ACHN (cell line): ENCODE measurements at places on chromosomes 7 and 10.

GRCh38 chr10:63346015-63346441, 119.7 kb downstream of the JMJD1C start:
- no peak for DNase-seq

DNA sequence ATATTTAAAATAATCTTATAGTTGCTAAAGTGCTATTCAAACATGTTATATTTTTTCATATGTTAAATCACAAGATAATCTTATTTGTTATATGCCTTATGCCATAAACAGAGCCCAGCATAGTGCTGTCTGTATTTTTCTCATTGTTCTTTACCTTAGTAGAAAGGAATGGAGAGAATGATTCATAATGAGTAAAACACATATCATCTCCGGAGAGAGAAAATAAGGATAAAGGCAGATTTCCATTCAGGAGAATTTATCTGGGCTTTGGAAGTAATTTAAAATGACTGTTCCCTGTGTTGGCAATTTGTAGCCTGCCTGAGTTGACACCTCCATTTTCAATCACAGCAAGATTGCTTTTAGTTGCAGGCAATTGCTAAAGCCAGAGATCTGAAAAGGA, 30.2 kb downstream of the CHN2 start:
- no peak for DNase-seq

- DNase-seq = no peak
These were observed 56.8 kb upstream of the DDC start for GRCh38 chr7:50621973-50622490.

DNA sequence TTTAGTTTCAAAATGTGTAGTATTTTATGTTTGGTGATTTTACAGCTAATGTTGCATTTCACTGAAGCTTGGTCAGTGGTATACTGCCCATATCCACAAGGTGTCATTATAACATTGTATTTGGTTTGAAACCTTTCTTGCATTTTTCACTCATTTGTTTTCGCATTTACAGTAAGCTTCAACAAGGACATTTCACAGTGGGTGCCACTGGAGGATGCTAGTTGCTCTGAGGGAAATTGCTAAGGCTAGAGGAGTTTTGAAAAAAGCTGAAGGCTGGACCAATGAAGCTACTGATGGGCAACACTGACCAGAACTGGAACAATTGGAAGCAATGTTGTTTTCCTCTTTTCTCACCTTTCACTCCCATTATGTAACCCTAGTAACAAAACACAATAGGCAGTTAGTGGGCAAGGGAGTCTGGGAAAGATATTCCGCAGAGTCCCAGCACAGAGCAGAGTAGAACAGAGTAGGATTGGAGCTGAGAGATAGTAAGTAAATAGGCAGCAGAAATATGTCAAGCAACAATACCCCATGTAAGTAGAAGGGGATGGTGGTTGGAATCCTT, 23.6 kb upstream of the SRI start:
- DNase-seq = peak; percentile 86

DNA sequence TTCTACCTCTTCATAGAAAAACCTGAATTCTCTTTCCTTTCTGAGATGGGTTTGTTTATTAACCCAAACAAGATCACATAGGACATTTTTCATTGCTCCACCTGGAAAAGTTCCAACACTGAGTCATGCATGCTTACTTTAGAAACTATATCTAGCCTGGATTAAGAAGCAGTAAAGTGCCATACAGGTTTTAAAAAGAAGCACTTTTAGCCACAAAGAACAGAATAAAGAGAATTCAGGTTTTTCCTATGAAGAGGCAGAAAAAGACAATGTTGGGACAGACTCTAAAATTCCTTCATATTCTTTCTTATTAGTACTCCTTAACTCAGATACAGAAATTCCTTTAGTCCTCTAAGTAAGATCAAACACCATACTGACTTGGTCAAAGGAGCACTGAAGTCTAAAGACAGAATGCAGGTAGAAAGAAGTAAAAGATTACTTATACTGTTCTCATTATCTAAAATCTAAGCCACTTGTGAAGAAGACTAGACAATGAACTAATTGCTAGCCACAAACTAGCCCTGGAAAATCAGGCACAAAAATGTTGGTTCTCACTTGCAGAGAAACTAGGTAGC, 241.3 kb downstream of the ANK3 start:
- peak; percentile 89 for DNase-seq

- no peak for DNase-seq
These were observed 234.3 kb downstream of the ADAM12 start for GRCh38 chr10:126153711-126154628.

GRCh38 chr7:139490130-139490529, 6.7 kb upstream of the KLRG2 start:
- no peak for DNase-seq

GRCh38 chr7:46454816-46455215, 533.7 kb upstream of the IGFBP3 start:
- DNase-seq = no peak
